Right lung (tissue), 10 donors: ENCODE measurements at places on chromosomes 1 and 21. TPM values are rescaled to one million over a fixed set of nuclear protein-coding genes. Genes with fewer than 3 reads are reported as not detected.

TNFRSF14 gene
- polyA plus RNA-seq, result 25.7 TPM

TMEM82 gene
- not detected for polyA plus RNA-seq

KLHL12 gene
- 38.5 TPM for polyA plus RNA-seq

TBX19 gene
- 5.6 TPM for polyA plus RNA-seq
